SW480 (cell line): ENCODE measurements at places on chromosomes 7 and 10.
A peak's percentile ranks its signal among the peaks of the same experiment; 100 is the strongest.

DNA sequence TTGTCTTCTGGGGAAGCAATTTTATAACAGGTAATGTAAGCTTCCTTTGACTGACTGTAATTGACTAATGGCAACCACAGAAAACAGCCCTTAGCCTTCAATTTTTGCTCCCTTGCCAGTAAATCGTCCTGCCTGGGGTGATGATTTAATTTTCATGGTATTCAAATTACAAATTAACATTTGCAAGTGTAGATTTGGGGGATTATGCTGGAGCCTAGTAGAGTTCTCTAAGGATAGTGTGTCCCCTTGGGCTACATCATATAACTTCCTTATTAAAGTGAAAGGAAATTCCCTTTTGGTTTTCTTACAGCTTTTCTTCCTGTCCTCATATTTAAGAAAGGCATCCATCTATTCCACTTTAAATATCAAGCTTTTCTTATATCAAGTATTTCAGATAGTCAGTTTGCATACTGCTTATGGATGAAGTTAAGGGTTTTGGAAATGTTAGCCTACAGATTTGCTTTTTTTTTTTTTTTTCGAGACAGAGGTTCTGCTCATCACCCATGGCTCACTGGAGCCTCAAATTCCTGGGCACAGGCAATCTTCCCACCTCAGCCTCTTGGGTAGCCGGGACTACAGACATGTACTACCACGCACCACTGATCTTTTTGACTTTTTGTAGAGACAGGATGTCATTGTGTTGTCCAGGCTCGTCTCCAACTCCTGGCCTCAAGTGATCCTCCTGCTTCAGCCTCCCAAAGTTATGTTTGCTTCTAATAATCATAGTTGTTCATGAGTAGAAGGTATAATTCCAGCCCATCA is 35.9 kb upstream of the HDAC9 start:
- DNase-seq, result no peak

DNA sequence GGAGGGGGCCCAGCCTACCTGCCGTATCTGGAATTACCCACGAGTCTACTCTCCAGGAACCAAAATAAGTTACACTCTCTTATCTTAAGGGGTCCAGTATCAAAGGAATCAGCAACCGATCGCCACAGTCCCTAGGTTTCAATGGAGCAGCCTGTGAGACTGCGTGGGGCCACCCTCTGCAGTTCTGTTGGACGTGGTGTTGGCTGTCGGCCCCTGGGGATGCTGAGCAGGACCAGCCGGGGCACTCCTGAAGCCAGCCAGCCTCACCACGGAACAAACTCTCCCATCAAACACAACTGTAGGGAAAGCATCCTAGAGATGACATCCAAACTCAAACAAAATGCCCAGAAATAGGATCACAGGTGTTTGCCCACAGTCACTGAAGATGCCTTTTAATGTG is 25.5 kb upstream of the ABLIM1 start:
- DNase-seq, result no peak

DNA sequence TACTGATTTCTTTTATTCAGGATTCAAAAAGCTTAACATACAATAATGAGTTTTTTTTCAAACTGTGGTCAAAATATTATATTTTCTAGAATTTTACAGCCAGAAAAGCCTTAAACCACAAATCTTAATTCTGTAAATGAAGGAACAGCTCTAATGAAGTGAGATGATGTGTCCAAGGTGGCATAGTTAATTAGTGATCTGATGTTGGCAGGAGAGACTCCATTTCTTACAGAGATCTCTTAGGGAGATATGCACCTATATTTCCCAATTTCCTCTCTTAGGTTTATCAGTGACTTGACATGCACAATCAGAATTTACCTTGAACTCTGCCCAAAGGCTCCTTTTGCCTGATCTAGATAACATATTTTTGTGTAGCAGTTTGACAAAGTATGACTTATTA is 211.1 kb upstream of the ZNF804B start:
- DNase-seq, result no peak

DNA sequence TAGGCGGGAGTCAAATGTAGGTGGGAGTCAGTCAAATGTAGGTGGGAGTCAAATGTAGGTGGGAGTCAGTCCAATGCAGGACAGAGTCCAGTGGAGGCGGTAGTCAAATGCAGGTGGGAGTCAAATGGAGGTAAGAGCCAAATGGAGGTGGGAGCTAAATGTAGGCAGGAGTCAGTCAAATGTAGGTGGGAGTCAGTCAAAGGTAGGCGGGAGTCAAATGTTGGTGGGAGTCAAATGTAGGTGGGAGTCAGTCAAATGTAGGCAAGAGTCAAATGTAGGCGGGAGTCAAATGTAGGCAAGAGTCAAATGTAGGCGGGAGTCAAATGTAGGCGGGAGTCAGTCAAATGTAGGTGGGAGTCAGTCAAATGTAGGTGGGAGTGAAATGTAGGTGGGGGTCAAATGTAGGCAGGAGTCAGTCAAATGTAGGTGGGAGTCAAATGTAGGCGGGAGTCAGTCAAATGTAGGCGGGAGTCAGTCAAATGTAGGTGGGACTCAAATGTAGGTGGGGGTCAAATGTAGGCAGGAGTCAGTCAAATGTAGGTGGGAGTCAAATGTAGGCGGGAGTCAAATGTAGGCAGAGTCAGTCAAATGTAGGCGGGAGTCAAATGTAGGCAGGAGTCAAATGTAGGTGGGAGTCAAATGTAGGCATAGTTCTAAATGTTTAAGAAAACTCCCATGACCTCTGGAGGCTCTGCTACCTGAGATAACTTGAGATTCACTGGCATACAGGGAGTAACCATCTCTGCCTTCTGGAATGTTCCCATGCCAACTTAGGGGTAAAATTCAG is 30.2 kb upstream of the ZFAND2A start:
- DNase-seq, result no peak

DNA sequence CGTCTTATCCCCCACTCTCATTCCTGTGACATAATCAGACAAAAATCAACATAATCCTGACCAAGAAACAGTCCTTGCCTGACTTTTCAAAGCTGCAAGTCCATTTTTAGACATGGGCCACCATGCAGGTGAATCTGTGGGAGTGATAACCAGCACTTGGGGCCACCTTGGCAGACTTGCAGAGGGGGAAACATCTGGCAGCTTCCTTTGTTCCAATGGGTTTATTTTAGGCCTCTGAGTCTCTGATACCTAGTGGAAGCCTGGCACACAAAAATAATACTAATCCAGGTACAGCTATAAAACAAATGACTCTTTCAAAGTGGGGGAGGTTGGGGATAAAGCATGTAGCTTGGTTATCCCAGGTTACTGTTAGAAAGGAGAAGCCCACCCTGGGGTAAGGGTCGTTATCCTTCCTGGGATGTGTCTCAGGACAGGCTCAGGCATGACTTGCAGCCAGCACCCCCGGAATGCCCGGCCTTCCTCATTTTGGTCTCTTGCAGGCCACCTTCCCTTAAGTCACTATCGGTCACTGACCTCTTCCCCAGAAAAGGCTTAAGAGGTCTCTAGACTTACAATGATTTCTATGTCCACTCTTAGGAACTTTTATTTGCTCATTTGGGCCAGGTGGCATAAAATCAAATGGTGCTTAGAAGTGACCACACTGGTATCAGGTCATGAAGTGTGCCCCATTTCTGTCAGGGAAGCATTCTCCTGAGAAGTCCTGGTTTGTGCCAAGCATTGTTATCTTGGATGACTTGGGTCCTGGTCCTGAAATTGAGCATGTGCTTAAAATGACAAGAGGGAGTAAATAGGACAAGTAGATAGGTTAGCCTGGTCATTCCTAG is 37.6 kb downstream of the EEPD1 start:
- no peak for DNase-seq

- no peak for DNase-seq
Observed at GRCh38 chr10:62234077-62234605, 34.5 kb downstream of the RTKN2 start.

DNA sequence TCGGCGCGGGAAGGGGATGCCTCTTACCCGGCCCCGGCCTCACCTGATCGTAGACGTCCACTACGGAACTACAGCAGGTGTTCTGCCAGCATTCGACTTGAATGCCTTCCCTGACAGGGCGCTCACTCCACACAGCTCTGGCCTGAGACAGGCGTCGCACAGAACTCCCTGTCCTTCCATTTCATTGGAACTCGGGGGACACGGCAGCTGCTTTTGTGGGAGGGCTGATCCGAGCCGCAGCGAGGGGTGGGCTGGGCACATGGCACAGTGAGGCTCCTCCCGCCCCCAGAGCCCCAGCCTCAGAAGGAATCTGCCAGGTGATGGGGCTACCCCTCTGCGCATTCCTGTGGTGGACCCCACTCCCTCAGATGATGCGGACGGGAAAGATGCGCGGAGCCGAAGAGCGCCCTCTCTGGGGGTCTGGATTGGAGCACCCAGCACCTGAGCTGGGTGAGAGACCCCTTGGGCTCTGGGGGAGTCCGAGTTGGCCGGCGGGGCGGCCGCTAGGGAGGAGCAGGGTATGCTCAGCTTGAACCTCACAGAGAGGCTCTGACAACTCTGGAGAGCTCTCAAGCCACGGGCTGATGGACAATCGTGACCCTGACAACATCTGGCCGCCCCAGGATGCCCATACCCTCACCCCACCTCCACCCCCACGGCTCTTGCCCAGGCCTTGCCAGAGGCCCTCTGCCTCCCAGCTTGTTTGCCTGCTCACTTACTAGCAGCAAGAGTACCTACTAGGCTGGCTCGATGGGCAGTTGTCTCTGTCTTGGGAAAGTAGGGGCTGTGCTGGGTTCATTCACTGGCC is 36.6 kb downstream of the RASGEF1A start:
- DNase-seq, result no peak

DNA sequence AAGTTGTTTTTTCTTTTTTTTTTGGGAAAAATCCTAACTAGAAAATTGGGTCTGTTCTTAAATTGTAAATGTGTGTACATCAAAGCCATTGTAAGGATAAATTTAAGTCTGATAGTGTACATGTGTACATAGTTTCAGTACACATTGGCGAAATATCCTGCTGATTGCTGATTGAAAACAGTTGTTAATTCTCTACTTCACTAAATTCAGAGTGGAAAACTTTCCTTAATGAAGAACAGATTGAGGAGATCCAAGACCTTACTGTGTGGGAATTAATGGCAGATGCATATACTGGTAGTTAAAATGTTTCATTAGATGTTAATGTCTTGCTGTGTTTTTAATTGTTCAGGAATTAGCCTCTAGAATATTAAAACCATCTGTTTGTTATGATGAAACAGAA is 506.0 kb downstream of the AUTS2 start:
- no peak for DNase-seq

- peak; percentile 33 for DNase-seq
Observed at GRCh38 chr7:46784732-46785131, 797.2 kb downstream of the TNS3 start.

GRCh38 chr7:96707901-96708774 is 1.5 kb downstream of the SEM1 start:
- DNase-seq, result no peak

DNA sequence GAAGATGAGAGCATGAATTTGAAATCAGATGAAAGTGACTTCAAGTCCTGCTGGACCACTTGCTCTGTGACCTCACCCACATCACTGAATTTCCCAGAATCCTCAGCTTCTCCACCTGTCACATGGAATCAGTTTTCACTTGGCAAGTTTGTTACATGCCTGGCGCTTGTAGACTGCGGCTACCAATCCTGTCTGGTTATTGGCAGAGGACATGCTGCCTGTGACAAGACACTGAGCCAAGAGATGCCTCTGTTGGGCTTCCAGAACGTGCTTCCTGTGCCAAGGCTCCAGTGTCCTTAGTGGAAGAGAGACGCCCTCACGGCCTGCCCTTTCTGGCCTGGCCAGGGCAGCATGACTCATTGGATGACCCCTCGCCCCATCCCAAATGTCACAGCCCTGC is 4.4 kb upstream of the MYL10 start:
- no peak for DNase-seq

DNA sequence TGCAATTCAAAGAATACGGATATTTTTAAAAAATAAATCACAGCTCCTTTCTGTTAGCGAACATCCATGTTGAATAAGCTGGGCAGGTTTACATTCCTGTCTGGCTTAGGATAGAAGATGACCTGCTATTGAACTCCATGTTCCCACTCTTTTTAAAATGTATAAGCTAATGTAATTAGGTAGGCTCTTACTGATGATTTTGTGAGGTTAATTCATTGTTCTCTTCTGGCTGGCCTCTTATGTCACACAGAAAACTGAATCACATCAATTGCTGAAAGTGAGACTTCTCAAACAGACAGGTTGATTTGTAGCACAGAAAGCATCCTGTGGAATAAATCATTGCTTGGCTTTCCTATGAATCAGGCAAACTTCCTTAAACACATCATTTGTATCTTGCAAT is 24.2 kb downstream of the HGF start:
- no peak for DNase-seq

DNA sequence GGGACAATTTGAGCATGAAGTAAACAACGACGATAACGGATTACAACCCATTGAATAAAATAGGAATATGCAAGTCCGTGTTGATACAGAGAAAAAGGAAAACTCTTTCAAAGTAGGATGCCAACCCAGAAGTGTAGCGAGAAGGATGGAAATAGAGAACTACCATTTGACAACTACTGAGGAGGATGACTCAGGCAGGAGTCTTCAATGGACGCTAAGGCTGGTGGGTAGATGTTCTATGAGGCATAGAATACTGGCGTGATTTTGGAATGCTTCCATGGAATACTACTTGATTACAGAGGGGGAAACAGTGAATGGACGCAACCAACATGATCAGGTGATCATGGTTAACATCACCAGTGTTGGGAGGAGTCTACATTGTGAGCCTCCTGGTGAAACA is 828 bp upstream of the CFAP70 start:
- peak; percentile 29 for DNase-seq

DNA sequence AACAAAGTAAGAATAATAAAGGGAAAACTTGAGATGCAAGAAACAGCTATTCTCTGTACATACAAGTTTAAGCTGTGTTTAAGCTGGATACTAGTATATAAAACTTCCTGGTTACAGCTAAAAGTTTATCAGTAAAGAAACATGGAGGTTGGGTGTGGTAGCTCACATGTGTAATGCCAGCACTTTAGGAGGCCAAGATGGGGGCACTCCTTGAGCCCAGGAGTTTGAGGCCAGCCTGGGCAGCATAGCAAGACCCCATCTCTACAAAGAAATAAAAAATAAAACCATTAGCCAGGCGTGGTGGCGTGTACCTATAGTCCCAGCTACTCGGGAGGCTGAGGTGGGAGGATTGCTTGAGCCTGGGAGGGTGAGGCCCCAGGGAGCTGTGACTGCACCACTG is 3.2 kb downstream of the RSU1 start:
- DNase-seq, result no peak

- no peak for DNase-seq
Observed at GRCh38 chr10:120386896-120387295, 70.1 kb upstream of the PLPP4 start.
